Vagina (tissue), 2 donors: ENCODE measurements at places on chromosomes 1 and 21. TPM values are rescaled to one million over a fixed set of nuclear protein-coding genes. Genes with fewer than 3 reads are reported as not detected.

GRCh38 chr1:92016720-92017316 lies 13.0 kb upstream of the EPHX4 start:
- no peak for DNase-seq
- no peak overlapping the region for H3K27ac ChIP-seq
- no peaks in the 10 kb centered on the region for H3K4me1 ChIP-seq
- no peak overlapping the region for H3K4me3 ChIP-seq
- no peaks in the 10 kb centered on the region for H3K27me3 ChIP-seq
- no peaks in the 10 kb centered on the region for H3K36me3 ChIP-seq

The OR10T2 gene
- total RNA-seq: not detected

DNA sequence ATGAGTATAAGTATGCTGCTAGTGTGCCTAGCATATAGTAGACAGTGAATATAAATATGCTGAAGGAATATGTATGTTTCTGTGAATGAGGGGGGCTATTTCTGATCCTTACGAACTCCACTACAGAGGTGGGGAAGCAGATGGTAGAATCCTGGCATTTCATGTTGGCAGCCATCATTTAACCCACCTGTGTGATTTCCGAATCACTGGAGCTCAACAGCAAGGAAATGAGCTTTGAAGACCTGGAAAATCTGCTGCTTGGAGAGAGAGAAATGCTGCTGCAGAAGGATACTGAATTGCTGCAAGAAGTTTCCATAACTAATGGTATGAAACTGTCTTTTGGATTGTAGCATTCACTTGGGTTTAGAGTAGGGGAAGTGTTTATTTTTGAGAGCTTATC lies 83.5 kb downstream of the RABGAP1L start:
- H3K4me3 ChIP-seq: no peak overlapping the region
- H3K27ac ChIP-seq: no peak overlapping the region
- H3K4me1 ChIP-seq: no peaks in the 10 kb centered on the region

The UBXN10 gene
- total RNA-seq: 0.49 TPM

The ZBTB8A gene
- 10.1 TPM for total RNA-seq

- no peaks in the 10 kb centered on the region for H3K4me1 ChIP-seq
- DNase-seq: no peak
- H3K4me3 ChIP-seq: no peak overlapping the region
- peaks cover 3% of the 10 kb centered on the region for H3K36me3 ChIP-seq
- H3K27ac ChIP-seq: no peak overlapping the region
Measured at GRCh38 chr1:77589231-77589630, 93.2 kb downstream of the ZZZ3 start.

GRCh38 chr1:1911350-1912041 lies 3.6 kb upstream of the CALML6 start:
- DNase-seq: no peak
- no peaks in the 10 kb centered on the region for H3K36me3 ChIP-seq
- no peak overlapping the region for H3K27ac ChIP-seq
- peaks cover 30% of the 10 kb centered on the region for H3K4me1 ChIP-seq

DNA sequence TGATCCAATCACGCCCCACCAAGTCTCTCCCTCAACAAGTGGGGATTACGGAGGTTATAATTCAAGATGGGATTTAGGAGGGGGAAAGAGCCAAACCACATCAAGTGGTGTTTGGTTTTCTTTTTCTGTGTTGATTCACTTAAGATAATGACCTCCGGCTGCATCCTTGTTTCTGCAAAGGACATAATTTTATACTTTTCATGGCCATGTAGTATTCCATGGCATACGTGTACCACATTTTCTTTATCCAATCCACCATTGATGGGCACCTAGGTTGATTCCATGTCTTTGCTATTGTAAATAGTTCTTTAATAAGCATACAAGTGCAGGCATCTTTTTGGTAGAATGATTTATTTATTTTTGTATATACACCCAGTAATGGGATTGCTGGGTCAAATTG lies 162.5 kb upstream of the JUN start:
- H3K4me3 ChIP-seq: no peak overlapping the region
- peaks cover 27% of the 10 kb centered on the region for H3K4me1 ChIP-seq
- no peaks in the 10 kb centered on the region for H3K27me3 ChIP-seq

- DNase-seq: no peak
- H3K4me1 ChIP-seq: peaks cover 41% of the 10 kb centered on the region
- H3K27ac ChIP-seq: peak overlapping the region; percentile 98
- peak overlapping the region; percentile 78 for H3K4me3 ChIP-seq
Measured at GRCh38 chr1:87329051-87329525, 408 bp downstream of the LMO4 start.
